Fibroblast of lung (primary cell): ENCODE measurements at places on chromosomes 7 and 10. TPM values are rescaled to one million over a fixed set of nuclear protein-coding genes. Genes with fewer than 3 reads are reported as not detected.

Gene FAM131B
- total RNA-seq, result 3.8 and 4.4 TPM in 2 replicates

Gene PAPOLB
- under 0.01 TPM in 2 replicates for total RNA-seq

Gene LOXL4
- total RNA-seq, result 52.6 and 73.0 TPM in 2 replicates

Gene OPALIN
- not detected in 2 replicates for total RNA-seq

Gene MMP21
- 0.17 and 0.26 TPM in 2 replicates for total RNA-seq

Gene CD36
- total RNA-seq, result 41.0 and 93.5 TPM in 2 replicates

Gene GHRHR
- not detected in 2 replicates for total RNA-seq

Gene BAMBI
- 4.6 and 5.6 TPM in 2 replicates for total RNA-seq

Gene NKX1-2
- not detected in 2 replicates for total RNA-seq

Gene ESYT2
- total RNA-seq, result 83.0 and 93.0 TPM in 2 replicates

Gene LRRD1
- total RNA-seq, result under 0.01 and 0.17 TPM in 2 replicates

Gene CLRN3
- not detected in 2 replicates for total RNA-seq

Gene UNC5B
- 36.0 and 60.8 TPM in 2 replicates for total RNA-seq

Gene TWIST1
- 23.9 and 31.2 TPM in 2 replicates for total RNA-seq
